ENCODE measurements at places on chromosomes 16 and 17.

- no peak for DNase-seq
Observed at GRCh38 chr16:57614944-57615343, 13.5 kb upstream of the ADGRG1 start.

DNA sequence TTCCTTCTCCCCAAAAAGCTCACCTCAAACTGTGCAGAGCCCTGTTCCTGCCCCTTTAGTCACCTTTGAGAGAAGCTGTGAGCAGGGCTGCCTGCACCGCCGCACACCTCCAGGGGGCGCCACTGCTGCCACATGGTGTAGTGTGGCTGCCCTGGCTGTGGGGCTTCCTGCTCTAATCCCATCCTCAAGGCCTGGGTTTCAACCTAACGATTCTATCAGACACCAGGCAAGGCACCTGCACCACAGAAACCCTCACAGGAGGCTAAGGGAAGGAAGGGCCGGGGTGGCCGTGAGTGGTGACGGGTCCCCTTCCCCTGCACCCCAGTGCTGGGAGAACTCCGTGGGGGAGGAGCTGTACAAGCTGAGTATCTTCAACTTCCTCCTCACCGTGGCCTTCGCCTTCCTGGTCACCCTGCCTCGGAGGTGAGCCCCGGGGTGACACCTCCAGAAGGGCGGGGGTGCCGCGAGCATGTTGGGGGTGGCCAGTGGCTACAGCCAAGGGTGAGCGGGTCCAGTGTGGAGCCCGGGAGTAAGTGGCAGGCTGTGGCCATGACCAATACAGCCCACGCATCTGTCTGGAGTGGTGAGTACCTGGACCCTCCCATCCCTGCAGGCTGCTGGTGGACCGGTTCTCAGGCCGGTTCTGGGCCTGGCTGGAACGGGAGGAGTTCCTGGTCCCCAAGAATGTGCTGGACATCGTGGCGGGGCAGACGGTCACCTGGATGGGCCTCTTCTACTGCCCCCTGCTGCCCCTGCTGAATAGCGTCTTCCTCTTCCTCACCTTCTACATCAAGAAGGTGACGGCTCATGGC is 7.0 kb downstream of the TMC8 start:
- DNase-seq = no peak

DNA sequence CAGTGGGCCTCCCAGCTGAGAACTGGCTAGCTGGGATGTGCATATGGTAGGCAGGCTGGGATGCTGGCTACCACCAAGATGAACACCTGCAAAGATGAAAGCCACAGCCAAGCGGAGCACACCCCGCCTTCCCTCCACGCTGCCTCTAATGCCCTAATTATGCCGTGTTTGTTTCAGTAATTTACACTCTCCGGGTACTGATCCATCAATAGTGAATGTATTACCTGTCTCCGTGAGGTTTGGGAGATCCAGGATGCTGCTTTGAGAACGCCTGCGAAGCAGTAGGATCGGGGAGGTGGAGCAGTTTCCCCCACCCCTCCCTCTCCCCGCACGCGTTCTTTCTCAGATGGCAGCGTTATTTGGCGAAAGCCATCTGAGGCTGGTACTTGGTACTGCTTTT is 28.9 kb upstream of the GSE1 start:
- no peak for DNase-seq

DNA sequence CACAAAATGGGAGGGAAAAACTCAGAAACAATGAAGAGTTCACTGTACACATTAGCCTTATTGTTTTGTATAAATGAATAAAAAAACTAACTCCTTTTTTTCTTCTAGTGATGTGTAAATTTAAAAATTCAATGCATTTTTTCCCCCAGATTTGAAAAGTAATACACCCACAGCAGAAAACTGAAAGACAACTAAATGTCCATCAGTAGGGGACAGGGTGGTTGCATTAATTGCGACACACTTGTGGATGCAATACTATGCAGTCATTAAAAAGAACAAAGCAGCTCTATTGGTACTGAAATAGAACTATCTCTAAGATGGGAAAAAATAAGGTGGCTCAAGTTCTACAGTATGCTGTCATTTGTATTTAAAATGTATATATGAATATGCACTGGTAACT is 13.7 kb upstream of the WIPI1 start:
- no peak for DNase-seq

Data from effector CD8-positive, alpha-beta T cell (primary cell).